Sigmoid colon (tissue), 7 donors: ENCODE measurements at places on chromosomes 2 and 18. TPM values are rescaled to one million over a fixed set of nuclear protein-coding genes. Genes with fewer than 3 reads are reported as not detected.

DNA sequence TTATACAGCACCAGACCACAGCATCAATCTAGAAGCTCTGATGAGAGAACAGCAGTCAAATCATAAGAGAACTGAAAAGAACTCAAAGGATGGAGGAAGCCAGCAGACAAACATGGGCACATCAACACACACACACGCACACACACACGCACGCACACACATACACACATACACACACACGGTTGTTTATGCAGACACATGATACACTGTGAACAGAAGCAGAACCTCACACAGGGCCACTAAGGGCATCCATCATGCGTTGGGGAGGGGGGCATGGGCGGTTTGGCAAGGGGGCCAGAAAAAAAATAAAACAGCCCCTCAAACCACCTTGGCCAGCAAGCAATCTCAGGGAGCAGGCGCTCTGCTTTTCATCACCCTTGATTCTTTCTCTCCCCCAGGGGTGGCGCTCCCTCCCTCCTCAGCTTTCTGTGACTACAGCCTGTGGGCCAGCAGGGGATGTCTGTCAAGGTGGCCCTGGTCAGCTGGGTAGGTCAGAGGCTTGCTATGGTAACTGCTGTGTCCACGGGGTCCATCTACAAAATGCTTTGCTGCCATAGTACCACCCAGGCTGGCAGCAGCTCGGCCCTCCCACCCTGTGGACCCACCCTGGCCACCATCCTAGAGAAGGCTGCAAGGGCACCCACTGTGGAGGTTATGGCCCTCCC lies 318.0 kb downstream of the CELF4 start:
- no peaks in the 10 kb centered on the region for H3K4me1 ChIP-seq
- DNase-seq, result no peak
- no peak overlapping the region for H3K27ac ChIP-seq
- no peak overlapping the region for H3K4me3 ChIP-seq
- no peaks in the 10 kb centered on the region for H3K36me3 ChIP-seq

DNA sequence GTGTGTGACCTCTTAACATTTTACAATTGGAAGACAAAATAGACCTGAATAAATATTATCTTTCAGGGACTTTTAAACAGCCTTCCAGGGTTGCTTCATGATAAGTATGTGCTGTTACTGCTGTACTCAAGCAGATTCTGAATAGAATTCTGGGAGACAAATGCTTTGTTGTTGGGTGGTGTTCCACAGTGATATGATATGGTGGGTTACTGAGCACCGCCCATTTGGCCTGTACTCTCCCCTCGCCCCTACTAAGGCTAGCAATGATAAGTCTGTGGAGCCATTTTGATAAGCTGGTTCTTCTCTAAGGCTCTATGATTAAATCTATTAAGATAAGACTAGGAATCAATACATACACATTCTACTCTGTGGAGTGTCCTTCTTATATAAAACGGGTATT lies 89.8 kb upstream of the ITGA4 start:
- H3K36me3 ChIP-seq, result no peaks in the 10 kb centered on the region
- peaks cover 12% of the 10 kb centered on the region for H3K4me1 ChIP-seq

DNA sequence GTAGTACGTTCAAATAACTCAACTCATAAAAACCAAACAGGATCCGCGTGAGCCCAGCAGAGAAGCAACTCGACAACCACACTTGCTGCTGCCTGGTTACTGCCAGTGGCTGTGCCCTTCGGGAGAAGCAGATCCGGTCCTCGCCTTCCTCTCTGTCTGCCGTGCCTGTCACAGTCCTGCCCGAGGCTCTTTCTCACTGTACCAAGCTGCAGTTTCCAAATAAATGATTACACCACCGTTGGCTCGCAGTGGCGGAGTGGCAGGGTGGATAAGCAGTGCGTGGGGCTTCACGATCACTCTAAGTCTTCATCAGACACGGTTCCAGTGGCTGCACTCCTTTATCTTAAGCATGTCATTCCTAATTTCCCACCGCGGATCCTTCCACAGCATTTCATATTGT lies 26.1 kb upstream of the SALL3 start:
- H3K27ac ChIP-seq, result no peak overlapping the region
- H3K4me3 ChIP-seq, result no peak overlapping the region
- H3K36me3 ChIP-seq, result no peaks in the 10 kb centered on the region
- DNase-seq, result no peak

LYPD6 gene
- total RNA-seq, result 2.0 TPM

DNA sequence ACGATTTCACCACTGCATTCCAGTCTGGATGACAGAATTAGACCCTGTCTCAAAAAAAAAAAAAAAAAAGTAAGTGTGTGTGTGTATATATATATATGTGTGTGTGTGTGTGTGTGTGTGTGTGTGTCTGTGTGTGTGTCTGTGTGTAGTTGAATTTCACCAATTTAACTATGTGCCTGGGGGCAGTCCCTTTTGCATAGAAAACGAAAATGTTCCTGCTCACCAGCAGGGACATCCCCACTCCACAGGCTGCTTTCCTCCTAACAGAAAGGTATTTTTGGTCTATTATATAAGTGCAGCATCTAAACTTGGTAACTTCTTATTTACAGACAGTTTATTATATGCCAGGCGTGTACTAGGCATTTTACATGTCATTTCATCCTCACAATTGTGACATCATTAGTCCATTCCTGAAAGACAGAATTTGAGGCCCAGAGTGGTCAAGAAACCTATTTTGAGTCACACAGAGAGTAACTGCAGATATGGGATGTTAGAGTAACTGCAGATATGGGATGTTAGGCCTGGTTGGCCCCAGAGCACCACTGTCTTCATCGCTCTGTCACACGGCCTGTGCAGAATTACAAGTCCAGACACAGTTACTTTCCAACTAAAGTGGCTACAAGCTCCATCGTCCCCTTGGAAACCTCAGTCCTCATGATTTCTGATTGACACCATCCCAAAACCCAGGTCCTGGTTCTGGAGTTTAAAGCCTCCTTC lies 9.3 kb upstream of the TTL start:
- no peaks in the 10 kb centered on the region for H3K4me1 ChIP-seq
- no peak for DNase-seq
- no peaks in the 10 kb centered on the region for H3K36me3 ChIP-seq

- H3K4me1 ChIP-seq, result no peaks in the 10 kb centered on the region
- H3K27me3 ChIP-seq, result no peaks in the 10 kb centered on the region
- no peaks in the 10 kb centered on the region for H3K36me3 ChIP-seq
- no peak for DNase-seq
- no peak overlapping the region for H3K4me3 ChIP-seq
- no peak overlapping the region for H3K27ac ChIP-seq
Observed at GRCh38 chr2:173666171-173666888, 298.8 kb downstream of the SP3 start.

DNA sequence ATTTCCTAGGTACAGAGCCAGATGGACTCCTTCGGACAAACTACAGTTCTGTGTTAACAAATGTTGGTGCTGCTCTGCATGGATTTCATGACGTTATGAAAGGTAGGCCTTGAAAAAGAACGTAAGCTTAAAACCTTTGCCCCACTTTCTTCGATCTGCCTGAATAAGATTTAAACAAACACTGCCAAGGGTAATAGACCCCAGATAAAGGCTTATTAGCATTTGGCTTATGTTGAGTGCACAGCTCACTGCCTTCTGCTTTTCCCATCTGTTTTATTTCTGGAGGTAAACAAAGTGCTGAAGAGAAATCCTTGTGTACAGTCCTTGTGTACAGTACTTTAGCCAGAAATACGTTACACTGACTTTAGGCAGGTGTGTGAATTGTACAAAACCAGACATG lies 50.0 kb upstream of the STON1 start:
- peaks cover 52% of the 10 kb centered on the region for H3K4me1 ChIP-seq
- peak overlapping the region; percentile 91 for H3K27ac ChIP-seq
- H3K4me3 ChIP-seq, result no peak overlapping the region
- no peaks in the 10 kb centered on the region for H3K27me3 ChIP-seq
- no peaks in the 10 kb centered on the region for H3K36me3 ChIP-seq
- DNase-seq, result no peak

DNA sequence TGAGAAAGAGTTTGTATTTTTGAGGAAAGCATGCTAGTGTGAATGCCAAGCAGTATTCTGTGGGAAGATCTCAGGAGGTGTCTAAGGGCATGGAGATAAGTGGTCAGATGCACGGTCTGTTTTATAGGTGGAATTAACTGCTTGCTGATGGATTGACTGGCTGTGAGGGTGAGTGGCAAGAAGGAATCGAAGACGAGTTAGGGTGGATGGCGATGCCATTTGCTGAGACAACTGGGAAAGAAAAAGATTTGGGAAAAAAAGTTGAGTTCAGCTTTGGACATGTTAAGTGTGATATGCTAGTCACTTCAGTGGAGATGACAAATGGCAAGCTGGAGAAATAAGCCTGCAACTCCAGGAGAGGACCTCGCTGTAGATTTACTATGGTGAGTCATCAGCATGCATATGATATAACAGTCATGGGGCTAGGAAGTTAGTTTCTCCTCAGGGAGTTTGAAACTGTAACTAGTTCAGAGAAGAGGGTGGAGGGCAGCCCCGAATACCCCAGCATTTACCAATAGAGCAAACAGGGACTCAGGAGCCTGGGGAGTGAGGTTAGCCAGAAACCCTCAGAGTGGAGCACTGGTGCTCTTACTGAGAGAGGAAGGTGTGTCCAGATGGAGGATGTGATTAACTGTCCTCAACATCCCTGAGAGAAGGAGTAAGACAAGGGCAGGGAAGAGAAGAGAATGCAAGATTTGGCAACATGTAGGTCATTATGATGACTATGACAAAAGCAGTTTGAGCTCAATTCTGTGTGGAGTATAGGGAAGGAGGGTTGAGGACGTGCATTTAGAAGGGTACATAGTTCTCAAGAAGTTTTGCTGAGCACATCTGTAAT lies 2.0 kb upstream of the HK2 start:
- no peak overlapping the region for H3K27ac ChIP-seq
- H3K4me3 ChIP-seq, result no peak overlapping the region
- H3K4me1 ChIP-seq, result peaks cover 21% of the 10 kb centered on the region
- no peaks in the 10 kb centered on the region for H3K36me3 ChIP-seq
- DNase-seq, result no peak

DNA sequence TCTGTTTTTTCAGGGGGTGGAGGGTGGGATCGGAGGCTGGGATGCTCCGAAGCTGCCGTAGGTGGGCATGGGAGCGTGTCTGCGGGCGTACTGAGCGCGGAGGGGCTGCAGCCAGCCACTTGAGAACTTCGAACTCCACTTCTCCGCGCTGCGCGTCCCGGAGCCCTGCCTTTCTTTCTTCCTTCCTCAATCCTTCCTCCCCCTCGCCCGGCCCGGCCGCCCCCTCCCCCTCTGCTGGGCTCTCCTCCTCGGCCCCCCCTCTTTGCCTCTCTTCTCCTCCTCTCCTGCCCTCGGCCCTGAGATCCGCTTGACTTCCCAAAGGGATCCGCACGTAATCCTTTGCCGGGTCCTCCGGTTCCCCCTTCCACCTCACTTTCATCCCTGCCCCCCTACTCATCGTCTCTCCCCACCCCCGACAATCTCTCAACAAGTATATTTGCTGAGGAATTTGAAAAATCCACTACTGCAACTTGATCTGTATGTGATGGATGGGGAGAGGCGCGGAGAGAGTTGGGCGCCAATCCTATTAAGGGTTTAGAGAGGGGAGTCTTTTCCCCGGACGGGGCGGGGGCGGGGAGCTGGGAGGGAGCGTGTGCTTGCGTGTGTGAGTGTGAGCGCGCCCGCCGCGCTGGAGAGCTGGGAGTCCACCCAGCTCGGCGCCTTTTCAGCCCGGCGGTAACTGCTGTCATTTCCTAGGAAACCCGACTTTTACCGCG lies 1.1 kb downstream of the GLI2 start:
- no peaks in the 10 kb centered on the region for H3K27me3 ChIP-seq
- peak; percentile 84 for DNase-seq
- no peaks in the 10 kb centered on the region for H3K36me3 ChIP-seq
- H3K4me3 ChIP-seq, result peak overlapping the region; percentile 61
- H3K4me1 ChIP-seq, result peaks cover 54% of the 10 kb centered on the region
- H3K27ac ChIP-seq, result peak overlapping the region; percentile 95

KIF3C gene
- 12.5 TPM for total RNA-seq

DNA sequence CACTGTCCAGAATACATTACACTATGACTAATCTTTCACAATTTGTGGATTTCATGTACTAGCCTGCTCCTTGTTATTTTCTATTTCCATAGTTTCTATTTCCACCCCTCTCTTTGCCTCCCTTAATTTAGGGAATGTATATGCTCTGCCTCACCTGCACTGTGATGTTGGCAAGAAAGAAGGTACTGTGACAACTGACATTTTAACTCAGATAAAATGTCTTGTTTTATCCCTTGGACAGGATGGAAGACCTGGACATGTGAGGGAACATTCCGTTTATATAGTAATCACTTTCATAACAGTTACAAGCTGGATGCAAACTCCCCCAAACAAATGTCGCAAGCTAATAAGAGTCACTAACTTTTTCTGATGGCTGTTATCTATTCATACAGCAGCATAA lies 21.5 kb upstream of the DSG3 start:
- H3K27ac ChIP-seq, result no peak overlapping the region
- no peaks in the 10 kb centered on the region for H3K4me1 ChIP-seq
- H3K36me3 ChIP-seq, result no peaks in the 10 kb centered on the region
- no peaks in the 10 kb centered on the region for H3K27me3 ChIP-seq

- DNase-seq, result no peak
- no peak overlapping the region for H3K27ac ChIP-seq
- no peaks in the 10 kb centered on the region for H3K4me1 ChIP-seq
- H3K4me3 ChIP-seq, result no peak overlapping the region
- H3K36me3 ChIP-seq, result no peaks in the 10 kb centered on the region
Observed at GRCh38 chr18:41501848-41502247, 453.2 kb upstream of the PIK3C3 start.

- DNase-seq, result no peak
- H3K4me1 ChIP-seq, result no peaks in the 10 kb centered on the region
- H3K4me3 ChIP-seq, result no peak overlapping the region
- H3K27ac ChIP-seq, result no peak overlapping the region
- H3K36me3 ChIP-seq, result no peaks in the 10 kb centered on the region
Observed at GRCh38 chr2:42618972-42619371, 50.5 kb downstream of the MTA3 start.

- H3K27me3 ChIP-seq, result no peaks in the 10 kb centered on the region
- no peak for DNase-seq
- H3K4me3 ChIP-seq, result no peak overlapping the region
- H3K4me1 ChIP-seq, result no peaks in the 10 kb centered on the region
- H3K36me3 ChIP-seq, result no peaks in the 10 kb centered on the region
Observed at GRCh38 chr18:33729556-33729955, 151.5 kb downstream of the ASXL3 start.

DNA sequence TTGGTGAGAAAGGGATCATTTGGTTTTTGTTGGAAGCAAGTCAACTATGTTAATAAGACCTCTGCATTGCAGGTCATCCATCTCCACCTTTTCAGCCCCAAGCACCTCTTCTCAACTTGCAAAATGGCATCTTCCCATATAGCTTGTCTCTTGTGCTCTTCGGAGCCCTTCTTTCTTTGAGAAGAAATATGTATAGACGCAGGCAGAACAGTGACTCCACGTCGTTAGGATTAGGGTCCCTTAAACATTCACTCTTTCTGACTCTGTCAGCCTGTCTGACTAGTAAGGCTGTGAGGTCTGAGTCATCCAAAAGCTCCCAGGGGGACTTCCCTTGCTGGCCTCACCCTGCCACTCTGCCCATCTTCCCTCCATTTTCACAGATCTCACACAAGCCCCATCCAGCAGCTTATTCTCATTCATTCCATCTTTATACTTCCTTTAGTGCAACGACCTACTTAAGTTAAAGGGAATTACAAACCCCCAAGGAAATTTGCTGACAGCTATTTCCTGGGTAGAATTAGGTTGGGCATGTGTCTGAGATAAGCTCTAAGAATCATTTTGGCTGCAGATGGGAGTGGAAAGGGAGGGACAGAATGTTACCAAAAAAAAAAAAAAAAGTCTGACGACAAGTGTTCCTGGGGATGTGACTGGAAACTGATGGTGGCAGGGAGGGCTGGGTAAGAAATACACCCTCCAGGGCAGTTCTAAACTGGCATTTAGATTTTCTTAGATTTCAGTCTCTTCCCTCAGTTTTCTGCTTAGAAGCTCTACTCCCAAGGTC lies 37.7 kb upstream of the MEX3C start:
- no peak overlapping the region for H3K4me3 ChIP-seq
- no peaks in the 10 kb centered on the region for H3K36me3 ChIP-seq
- H3K27ac ChIP-seq, result no peak overlapping the region
- H3K27me3 ChIP-seq, result no peaks in the 10 kb centered on the region
- no peak for DNase-seq
- no peaks in the 10 kb centered on the region for H3K4me1 ChIP-seq
